ENCODE measurements at places on chromosomes 7 and 10.

DNA sequence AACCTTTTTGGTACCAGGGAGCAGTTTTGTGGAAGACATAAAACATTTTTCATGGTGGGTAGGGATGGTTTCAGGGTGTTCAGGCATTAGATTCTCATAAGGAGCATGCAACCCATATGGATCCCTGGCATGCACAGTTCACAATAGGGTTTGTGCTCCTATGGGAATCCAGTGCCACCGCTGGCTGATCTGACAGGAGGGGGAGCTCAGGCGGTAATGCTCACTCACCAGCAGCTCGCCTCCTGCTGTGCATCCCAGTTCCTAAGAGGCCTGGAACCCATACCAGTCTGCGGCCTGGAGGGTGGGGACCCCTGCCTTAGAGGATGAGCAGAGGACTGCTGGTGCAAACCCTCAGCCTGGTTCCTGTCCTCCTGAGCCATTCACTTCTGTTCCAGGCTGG, 561.7 kb downstream of the SDK1 start:
- no peak for DNase-seq

DNA sequence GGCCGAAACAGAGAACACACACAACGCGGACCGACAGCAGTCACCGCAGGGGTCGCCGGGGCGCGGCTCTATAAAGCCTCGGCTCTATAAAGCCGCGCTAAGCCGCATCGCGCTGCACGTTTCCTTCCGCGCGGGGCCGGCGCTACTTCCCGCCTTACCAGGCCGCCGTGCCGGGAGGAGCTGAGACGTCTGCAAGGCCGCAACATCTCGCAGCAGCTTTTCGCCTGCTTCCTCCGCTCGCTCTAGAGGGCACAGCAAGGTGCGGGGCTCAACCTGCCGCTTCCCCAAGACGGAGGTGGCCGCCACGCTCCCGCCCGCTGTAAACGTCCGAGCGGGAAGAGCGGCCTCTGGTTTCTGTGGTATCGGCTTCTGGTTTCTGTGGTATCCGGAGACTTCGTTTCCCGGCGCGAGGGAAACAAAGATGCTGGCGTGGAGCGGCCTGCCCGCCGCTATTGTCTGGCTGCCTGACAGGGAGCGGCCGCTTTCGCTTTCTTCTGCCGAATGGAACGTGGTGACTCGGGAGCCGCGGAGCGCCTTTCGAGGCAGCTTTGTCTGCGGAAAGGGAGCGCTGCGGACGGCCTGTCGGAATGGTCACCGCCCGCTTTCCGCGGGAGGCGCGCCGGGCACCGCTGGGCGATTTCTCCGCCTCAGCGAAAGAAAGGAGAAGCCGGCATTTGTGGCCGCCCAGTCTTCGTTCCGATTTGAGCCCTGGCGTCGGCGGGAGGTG, 91.8 kb downstream of the SPAG6 start:
- DNase-seq, result peak; percentile 63

- DNase-seq, result no peak
Measured at GRCh38 chr7:6385110-6385781, 62.5 kb downstream of the DAGLB start.

- no peak for DNase-seq
Measured at GRCh38 chr7:8261711-8262695, at the start of gene ICA1. Gene ICA1, minus strand, starts transcription at chr7:8262167. Its CDS starts 26,241 bp downstream, at chr7:8235926.

GRCh38 chr10:77259171-77259874, 378.3 kb downstream of the KCNMA1 start:
- no peak for DNase-seq

- DNase-seq, result no peak
Measured at GRCh38 chr7:30800785-30801252, 29.6 kb downstream of the MINDY4 start.

DNA sequence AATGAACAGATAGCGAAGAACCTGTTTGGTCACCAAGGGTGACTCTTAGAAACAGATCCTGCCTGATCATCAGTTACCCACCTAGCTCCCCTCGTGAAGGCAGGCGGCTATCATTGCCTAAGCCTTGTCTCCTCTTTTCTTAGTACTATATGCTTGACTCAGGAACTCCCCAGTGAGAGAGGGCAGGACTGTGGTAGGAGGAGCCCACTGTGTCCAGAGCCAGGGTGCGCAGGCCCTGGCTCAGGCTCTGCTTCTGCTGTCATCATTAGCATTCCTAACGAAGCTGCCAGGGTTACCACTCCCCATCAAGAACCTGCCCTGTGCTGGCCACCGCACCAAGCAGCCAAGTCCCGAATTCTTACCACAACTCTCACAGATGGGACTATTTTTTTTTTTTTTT, 160.8 kb downstream of the CHN2 start:
- DNase-seq, result no peak

GRCh38 chr7:50450590-50451032, 461 bp upstream of the FIGNL1 start:
- DNase-seq, result no peak

GRCh38 chr10:116059320-116059719, 213.7 kb downstream of the GFRA1 start:
- no peak for DNase-seq

DNA sequence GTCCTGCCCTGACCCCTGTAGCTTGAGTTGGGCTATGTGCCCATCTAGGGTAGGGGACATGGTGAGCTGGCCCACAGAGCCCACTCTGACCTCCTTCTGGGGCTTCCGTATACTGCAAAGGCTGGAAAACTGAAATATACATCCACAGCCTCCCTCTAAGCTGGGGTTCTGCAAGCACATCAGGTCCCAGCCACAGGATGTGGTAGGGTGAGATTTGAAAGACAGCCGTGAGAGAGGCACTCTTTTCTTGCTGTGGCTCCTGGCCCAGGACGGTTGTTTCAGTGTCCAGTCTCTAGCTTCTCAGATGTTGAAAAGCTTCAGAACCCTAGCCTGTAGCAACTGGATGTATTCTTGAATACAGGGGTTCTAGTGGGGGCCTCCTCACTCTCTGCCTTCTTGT, 60.1 kb upstream of the ADRB1 start:
- no peak for DNase-seq

GRCh38 chr7:148738737-148739535, 40.2 kb downstream of the CUL1 start:
- no peak for DNase-seq

DNA sequence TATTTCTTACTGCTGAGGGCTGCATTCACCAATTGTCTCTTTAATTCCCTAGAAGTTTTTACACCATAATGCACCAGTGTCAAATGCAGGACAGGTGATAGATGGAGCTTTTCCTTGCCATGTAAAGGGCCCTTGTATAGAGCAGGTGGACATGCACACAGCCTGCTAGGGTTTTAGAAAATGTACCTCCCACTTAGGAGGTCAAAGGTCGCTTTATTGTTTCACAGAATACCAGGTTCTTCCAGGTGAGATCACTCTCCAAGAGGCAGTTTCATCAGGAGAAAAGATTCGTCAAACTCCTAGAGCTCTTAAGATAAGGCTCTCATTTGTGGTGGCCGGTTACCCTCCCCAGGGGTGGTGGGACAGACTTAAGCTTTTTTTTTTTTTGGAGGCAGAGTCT, 215.8 kb downstream of the PHTF2 start:
- no peak for DNase-seq

DNA sequence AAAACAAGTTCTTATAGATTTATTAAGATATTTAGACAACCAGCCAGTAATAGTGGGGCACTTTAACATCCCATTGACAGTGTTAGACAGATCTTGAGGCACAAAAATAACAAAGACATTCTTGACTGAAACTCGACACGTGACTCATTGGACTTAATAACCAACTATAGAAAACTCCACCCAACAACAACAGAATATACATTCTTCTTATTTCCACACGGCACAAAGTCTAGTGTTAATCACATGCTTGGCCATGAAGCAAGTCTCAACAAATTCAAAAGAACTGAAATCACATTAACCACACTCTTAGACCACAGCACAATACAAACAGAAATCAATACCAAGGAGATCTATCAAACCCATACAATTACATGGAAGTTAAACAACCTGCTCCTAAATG, 138.1 kb downstream of the ARL5B start:
- no peak for DNase-seq

DNA sequence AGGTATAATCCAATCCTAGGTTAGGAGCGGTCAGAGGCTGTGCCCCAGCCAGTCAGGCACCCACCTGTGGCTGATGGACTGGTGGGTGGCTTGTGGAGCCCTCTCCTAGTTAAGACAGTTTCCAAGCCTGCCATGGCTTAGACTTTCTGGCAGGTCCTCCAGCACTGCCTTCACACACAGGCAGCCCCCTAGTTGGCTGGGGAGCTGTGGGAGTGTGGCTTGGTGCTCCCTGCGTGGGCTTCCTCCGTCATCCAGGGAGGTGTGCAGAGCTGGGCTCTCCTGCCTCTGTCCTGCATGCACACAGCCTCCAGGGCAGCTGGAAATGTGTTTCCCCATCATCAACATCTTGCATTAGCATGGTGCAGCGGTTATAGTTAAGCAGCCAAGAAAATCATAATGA, 84.3 kb upstream of the RHEB start:
- no peak for DNase-seq

GRCh38 chr7:146008293-146008692, 108.3 kb upstream of the CNTNAP2 start:
- DNase-seq, result no peak

- DNase-seq, result no peak
Measured at GRCh38 chr7:99944497-99945070, 15.2 kb upstream of the GJC3 start.

- DNase-seq, result no peak
Measured at GRCh38 chr10:81502677-81503359, 372.2 kb upstream of the NRG3 start.

DNA sequence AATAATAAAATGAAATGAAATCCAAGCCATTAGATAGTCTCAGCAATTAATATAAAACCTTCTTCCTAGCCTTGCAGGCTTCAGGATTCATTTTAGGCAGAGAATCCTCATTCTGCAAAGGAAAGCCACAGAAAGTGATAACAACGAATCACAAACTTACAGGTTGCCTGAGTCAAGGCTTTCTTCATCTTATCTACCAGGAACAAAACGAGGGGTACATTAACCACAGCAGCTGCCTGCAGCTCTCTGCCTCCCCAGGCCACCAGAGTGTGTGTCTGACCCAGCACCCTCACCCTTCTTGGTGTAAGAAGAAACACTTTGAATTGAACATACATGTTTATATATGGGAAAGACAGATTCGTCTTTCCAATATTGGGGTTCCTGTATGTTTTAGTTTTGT, 12.5 kb upstream of the TNS3 start:
- no peak for DNase-seq

- DNase-seq, result no peak
Measured at GRCh38 chr10:49831352-49832035, 69.4 kb upstream of the OGDHL start.

GRCh38 chr7:42152329-42153205, 84.4 kb downstream of the GLI3 start:
- no peak for DNase-seq

- DNase-seq, result no peak
Measured at GRCh38 chr7:157881048-157881771, 544.4 kb downstream of the DNAJB6 start.

GRCh38 chr10:25047591-25048301, 31.3 kb downstream of the THNSL1 start:
- DNase-seq, result no peak

DNA sequence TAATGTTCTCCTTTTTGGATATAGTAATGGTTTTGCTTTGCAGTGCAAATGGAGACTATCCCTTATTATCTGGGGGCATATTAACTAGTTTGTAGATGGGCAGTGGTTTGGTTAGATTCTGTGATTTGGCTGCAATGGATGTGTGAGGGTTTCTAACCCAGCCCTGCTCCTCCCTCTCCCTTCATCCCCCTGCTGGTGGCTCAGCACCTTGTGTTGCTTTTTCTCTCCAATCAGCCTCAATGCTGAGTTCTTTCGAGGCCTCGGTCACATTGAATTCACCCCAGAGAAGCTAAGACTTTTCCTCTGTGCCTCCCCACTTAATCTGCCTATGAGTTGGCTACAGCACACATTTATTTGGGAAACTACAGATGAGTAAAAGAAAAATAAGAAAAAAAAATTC, 120.0 kb downstream of the MALRD1 start:
- DNase-seq, result no peak

DNA sequence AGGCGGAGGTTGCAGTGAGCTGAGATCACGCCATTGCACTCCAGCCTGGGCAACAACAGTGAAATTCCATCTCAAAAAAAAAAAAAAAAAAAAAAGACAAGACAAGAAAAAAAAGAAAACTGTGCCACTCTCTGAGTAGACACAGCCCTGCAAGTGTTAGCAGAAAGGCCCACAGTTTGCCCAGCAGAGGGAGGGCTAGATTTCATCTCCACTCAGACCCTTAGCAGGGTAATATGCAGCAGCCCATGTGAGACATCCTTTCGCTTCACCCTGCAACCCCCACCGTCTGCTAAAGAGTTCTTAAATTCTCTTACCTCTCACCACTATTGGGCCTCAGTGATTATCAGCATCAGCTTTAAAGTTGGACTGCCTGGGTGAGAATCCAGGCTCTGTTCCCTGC, 38.2 kb downstream of the CTNNA3 start:
- no peak for DNase-seq

DNA sequence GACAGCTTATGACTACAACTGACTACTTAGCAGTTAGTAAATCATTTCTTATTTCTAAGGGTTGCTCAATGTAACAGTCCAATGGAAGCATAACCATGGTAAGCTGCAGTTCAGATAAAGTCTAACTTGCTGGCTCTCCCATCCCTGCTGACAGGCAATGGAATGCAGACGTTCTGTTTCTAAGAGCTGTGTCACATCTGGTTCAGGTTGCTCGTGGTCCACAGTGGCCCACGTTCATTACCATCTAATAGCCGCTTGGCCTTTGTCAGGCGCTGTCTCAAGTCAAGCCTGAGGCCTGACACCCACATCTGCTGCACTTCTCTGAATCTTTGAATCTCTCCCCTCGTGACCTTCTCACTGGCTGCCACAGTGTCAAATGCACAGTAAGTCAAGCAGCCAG, 240.8 kb downstream of the FGFR2 start:
- DNase-seq, result no peak
